ENCODE measurements at places on chromosomes 5 and 9. TPM values are rescaled to one million over a fixed set of nuclear protein-coding genes. Genes with fewer than 3 reads are reported as not detected.

Gene ANKRD31
- total RNA-seq = 0.63 TPM

Gene NFIL3
- 105 TPM for total RNA-seq

Gene CYLC2
- total RNA-seq = not detected

Gene PCDHGB6
- total RNA-seq = 0.63 TPM

Gene EDIL3
- total RNA-seq = 0.10 TPM
